ENCODE measurements at places on chromosomes 1 and 21.

DNA sequence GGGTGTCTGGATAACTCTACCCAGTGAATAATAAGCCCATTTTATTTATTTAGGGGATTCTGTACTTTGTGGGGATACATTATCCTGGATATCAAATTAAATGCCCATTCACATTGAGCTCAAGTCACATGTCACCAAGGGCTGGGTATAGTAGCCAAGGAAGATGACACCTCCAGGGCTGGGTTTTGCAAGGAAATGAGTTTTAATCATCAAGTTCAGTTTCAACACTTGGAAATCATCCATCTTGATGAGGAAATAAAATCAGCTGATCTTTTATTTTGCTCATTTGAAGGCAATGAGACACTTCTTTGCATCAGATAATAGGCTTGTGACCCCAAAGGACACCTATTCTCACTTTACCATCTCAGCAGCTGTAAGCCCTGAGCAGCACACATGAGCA is 80.0 kb upstream of the TNR start:
- no peak for DNase-seq

- no peak for DNase-seq
These were observed 82.4 kb upstream of the C21orf91 start for GRCh38 chr21:17901458-17902079.

- DNase-seq = no peak
These were observed 17.8 kb downstream of the SLAMF7 start for GRCh38 chr1:160756849-160757201.

GRCh38 chr1:10283318-10283984 is 73.1 kb downstream of the KIF1B start:
- DNase-seq = no peak

DNA sequence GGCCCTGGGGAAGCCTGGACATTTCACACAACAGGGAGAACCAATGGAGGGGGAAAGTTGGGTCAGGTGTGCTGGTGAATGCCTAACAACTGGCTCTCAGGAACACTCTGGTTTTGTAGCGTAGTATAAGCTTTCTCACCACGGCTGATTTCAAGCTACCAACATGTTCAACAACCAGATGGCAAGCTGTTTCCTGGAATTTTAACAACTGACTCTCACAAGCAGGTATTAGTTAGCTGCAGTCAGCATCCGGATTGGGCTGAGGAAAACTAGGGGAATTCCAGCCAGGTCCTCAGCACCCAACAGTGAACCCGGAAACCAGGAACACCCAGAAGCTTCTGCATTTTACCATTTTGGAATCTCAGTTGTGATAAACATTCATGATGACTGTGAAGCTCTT is 162.3 kb upstream of the CAMK1G start:
- no peak for DNase-seq

DNA sequence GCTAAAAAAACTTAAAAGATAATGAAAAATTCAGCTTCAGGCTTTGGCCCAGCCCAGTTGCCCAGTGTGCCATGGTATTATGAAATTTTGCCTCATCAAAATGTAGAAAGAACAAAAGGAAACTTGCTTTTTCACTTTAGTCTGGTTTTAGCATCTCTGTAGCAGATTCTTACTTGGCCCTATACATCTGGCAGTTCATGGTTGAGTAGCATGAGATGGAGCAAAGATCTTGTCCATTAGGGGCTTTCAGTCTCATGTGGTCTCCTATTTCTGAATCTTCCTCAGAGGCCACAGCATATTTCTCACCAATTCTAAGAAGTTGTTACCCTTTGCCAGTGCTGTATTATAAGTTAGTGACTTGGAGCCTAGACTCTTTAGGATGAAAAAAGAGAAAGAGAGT is 58.5 kb downstream of the ATP2B4 start:
- no peak for DNase-seq

GRCh38 chr1:168603501-168604110 is 27.2 kb downstream of the XCL1 start:
- peak; percentile 71 for DNase-seq

- DNase-seq = no peak
These were observed 60.6 kb downstream of the SDCCAG8 start for GRCh38 chr1:243316366-243316989.

- no peak for DNase-seq
These were observed 309.1 kb downstream of the MATN1 start for GRCh38 chr1:30414086-30414850.

DNA sequence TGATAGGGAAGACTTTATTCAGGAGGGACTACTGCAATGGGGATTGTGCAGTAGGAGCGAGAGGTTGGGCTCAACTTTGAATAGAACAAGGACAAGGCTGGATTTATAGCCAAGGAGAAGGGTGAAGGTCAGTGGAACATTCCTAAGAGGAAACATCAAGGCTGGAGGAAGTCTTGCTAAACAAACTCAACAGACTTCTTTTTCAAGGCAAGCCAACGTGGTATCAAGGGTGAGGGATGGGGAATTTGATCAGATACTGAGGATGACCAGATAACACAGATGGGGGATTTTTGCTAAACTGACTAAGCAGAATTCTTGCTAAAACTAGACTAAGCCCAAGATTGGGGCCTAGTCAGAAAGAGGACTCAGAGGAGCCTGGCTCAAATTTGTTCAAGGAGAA is 107.3 kb downstream of the DUSP10 start:
- no peak for DNase-seq

GRCh38 chr1:175089136-175089718 is 21.6 kb downstream of the TNN start:
- DNase-seq = no peak

DNA sequence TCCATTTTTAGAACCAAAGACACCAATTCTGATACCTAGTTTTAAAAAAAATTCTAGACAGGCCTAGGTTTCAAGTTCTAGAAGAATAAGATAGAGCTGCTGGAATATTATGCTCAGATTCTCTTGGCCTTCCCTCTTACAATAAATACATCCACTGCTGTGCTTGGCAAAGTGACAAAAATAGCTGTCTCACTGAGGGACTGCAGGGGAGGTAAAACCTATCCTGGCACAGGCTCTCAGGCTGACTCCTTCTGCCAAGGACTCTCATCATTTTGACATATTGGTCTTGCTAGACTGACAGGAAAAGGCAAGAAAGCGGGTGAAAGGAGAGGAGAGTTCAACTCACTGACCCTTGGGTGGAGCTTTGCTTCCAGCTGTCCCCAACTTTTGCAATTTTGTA is 197.0 kb upstream of the LHX8 start:
- DNase-seq = no peak

- DNase-seq = no peak
These were observed 269.2 kb upstream of the RGS18 start for GRCh38 chr1:191888996-191889622.

- no peak for DNase-seq
These were observed 101.4 kb downstream of the LHX9 start for GRCh38 chr1:198018529-198018928.

DNA sequence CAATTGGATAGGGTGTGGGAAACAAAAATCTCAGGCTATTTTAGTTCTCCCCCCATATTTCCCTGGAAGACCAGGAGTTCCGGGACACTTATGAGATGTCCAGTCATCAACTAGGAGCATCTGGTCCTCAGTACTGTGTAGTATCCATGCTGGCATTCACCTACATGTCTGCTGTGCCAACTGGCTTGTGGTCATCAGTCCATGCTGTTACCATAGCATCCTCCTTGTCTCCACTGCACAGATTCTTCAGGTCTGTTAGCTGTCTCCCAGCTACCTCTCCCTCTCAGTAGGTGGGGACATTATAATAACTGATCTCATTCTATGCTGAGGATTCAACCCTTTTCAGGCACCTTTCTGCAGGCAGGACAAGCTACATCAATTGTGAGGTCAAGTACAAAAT is 302.9 kb downstream of the BARHL2 start:
- no peak for DNase-seq

DNA sequence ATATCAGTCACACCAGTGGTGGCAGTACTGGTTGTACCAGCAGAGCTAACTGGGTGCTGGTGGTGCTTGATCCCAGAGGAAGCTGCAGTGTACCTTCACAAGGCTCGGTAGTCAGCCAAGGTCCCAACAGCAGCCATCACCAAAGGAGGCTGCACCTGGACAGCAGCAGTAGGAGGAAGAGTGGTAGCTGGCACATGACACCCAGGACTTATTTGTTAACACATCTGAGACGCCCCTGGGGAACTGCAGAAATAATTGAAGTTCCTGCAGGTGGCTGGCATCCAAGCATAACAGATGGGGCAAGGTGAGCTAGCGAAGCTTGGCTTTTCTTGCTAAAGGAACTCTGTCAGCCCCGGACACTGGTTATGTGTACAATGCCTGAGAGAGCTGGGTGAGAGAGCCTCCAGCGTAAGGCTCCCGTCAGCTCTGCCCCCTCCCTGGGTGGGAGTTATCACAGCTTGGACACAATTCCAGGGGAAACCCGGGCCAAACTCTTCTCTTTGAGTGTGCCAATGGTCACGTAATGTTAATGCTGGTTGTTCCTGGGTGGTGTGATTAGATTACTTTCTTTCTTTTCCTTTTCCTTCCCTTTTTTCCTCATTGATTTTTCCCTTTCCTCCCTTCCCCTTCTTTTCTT is 29.1 kb upstream of the PARP1 start:
- DNase-seq = no peak

GRCh38 chr1:92210701-92211100 is 7.0 kb upstream of the C1orf146 start:
- DNase-seq = no peak

GRCh38 chr1:238628110-238628509 is 737.4 kb upstream of the ZP4 start:
- DNase-seq = no peak

DNA sequence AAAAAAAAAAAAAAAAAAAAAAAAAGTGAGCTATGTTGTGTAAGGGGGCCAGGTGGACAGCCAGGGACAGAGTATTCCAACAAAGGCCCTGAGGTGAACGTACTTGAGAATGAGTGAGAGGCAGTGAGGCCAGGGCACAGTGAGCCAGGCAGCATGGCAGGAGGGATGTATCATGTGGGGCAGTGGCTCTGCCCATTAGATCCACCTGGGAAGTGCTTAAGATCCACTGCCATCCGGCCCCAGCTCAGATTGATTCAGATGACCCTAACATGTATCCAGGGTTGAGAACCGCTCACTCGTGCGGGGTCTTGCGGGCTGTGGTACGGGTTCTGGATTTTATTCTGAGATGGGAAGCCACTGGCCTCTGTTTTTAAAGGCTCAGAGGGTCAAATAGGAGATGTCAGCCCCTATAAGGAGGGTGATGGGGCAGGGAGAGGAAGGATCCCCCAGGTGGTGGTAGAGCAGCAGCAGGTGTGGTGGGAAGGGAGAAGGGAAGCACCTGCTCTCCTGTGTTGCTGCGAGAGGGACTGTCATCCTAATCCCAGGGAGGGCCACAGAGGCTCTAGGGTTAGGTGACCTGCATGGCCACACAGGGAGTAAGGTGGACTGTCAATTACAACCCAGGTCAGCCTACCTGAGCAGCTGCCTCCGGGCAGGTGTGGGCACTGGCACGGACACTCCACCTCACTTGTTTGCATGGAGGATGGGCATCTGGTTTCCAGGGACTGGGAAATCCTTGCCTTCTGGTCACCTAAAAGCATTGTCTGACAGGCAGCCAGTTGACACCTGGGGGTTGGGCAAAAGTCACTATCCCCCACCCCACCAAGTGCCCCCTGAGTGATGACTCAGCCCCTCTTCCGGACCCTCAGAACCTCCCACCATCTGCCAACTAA is 31.6 kb downstream of the CDK18 start:
- DNase-seq = no peak

DNA sequence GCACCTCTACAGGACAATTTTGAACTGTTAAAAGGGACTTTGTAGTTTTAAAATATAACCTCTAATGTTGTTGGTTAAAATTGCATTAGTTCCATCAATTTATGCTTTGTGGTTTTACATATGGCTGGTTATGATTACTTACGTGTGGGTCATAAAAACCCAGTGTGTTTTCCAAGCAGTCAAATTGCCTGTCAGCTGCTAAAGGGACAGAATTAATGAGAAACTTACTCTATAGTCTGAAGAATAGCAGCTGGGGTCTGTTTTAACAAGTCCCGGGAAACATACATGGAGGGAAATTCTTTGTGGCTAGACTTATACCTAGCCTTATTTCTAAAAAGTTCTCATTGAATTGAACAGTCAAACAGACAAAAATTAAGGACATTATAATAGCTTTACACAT is 820.9 kb upstream of the ADGRL4 start:
- DNase-seq = no peak

GRCh38 chr21:35578831-35579471 is 481.4 kb downstream of the SETD4 start:
- no peak for DNase-seq

DNA sequence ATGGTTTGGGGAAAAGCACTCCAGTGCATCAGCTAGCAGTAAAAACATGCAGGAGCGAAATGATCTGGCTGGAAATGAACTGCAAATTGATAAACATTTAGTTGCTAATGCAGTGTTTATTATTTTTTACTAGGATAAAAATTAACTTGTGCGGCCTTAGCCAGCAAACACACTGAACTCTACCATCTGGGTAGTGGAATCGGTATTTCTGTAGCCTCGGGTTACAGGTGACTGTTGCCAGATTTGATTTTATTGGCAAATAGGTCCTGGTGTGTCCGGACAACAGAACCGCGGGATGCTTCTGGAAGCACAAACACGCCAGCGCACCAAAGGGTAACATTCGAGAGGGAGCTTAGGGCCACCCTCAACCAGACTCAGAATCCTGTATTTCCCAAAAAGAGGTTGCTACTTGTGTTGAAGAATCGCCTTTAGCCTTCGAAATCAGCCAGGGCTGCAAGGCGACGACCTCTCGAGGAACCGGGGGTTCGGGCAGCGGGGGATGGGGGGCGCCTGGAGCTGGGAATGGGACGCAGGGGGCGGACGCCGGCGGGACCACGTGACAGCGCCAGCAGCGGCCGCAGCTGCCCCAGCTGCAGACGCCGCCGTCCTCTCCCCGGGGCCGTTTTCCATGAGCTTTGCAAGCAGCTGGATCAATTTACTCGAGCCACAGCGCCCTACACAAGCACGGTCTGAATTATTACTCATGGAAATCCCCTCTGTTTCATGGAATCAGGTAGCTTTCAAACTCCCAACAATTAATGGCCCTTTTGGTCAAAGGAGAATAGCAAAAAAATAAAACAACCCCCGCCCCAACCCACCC is 158.8 kb downstream of the TOMM20 start:
- DNase-seq = no peak

DNA sequence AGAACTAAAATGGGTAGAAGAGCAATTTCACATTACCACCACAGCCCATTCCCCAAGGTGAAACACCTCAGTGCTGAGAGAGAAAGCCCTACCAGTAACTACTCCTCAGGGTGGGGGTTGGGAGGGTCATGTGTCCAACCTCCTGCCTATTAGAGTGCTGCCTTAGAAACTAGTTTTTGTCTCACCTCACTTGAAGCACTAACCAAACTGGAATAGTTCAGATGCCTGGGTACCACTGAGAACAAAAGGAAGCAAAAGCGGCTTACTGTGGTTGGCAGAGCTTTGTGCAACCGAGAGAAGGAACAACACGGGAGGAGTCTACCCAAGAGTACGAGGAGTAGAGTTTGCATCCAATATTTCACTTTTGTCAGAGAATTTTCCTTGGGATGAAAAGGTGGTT is 1207.5 kb upstream of the ADGRL2 start:
- no peak for DNase-seq

DNA sequence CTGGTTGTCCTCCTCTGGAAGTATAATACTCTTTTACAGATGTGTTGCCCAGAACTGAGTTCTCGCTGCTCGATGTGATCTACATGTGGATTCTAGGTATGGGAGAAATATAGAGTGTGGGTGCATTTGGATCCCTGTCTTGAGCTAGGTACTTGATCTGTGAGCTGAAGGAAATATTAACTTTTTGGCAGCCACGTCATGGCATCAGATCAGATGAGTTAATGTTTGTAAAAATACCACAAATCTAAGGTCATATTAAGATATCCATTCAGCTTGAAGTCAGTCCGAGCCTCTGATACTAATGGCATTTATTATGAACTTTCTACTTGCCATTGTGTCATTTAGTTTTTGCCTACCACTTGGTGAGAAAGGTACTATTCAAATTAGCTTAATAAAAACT is 24.6 kb downstream of the MAPKAPK2 start:
- no peak for DNase-seq
